ENCODE measurements at places on chromosomes 4 and X. TPM values are rescaled to one million over a fixed set of nuclear protein-coding genes. Genes with fewer than 3 reads are reported as not detected.

Gene UGT2B28
- total RNA-seq: not detected

Gene MAGEB2
- not detected for total RNA-seq

Gene S100P
- 84.6 TPM for total RNA-seq

Gene SUPT20HL2
- not detected for total RNA-seq

Gene TMEM271
- total RNA-seq: not detected

Gene NUDT11
- total RNA-seq: 3.0 TPM

Gene SERTM2
- 0.05 TPM for total RNA-seq

Gene CPZ
- total RNA-seq: not detected

Gene FHDC1
- 0.14 TPM for total RNA-seq

Gene UGT2B10
- total RNA-seq: not detected

Gene EVC2
- 2.2 TPM for total RNA-seq

Gene NOX1
- total RNA-seq: not detected

Gene GAGE2A
- total RNA-seq: not detected

Gene ARSJ
- total RNA-seq: not detected

Gene HTN3
- total RNA-seq: not detected

Gene OTC
- total RNA-seq: not detected

- DNase-seq: no peak
Measured at GRCh38 chrX:7480721-7481120, 332.8 kb upstream of the PUDP start.

DNA sequence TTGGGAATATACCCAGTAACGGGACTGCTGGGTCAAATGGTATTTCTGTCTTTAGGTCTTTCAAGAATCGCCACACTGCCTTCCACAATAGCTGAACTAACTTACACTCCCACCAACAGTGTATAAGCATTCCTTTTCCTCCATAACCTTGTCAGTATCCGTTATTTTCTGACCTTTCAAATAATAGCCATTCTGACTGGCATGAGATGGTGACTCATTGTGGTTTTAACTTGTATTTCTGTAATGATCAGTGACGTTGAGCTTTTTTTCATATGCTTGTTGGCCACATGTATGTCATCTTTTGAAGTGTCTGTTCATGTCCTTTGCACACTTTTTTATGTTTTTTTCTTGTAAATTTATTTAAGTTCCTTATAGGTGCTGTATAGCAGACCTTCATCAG is 81.2 kb downstream of the ADAM29 start:
- DNase-seq: no peak

DNA sequence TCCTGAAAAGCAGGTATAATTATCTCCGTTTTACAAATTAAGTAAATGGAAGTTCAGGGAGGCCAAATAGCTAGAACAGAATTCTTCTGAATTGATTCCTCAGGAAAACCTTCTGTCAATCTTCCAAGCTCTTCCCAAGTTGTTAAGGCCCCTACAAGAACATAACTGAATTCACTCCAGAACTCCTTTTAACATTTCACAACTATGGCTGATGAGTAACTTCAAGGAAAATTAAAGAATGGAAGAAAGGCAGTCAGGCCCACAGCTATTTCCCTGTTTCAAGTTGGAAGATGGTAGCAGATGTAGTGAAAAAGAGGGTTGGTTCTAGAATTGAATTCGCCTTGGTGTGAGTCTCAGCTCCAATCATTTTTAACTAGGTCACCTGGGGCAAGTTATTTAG is 15.9 kb downstream of the SETD7 start:
- no peak for DNase-seq

DNA sequence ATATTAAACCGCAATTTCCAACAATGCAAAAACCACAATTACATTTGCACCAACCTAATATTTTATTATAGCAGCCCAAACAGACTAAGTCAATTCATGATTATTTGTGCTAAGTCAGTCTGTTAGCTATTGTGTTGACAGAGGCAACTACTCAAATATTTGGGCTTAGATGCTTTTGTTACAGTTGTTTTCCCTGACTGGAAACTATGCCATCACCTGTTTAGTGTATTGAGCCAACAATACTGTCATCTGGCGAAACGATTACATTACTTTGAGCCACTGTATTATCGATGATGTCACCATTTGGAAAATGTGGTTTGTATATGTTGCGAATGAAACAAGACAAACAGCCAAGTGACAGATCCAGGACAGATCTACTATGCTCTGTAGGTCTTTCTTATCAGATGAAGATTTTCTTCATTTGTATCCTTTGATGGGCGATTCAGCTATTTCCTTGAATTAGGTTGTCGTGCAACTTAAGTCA is 38.7 kb upstream of the INTS6L start:
- DNase-seq: no peak

DNA sequence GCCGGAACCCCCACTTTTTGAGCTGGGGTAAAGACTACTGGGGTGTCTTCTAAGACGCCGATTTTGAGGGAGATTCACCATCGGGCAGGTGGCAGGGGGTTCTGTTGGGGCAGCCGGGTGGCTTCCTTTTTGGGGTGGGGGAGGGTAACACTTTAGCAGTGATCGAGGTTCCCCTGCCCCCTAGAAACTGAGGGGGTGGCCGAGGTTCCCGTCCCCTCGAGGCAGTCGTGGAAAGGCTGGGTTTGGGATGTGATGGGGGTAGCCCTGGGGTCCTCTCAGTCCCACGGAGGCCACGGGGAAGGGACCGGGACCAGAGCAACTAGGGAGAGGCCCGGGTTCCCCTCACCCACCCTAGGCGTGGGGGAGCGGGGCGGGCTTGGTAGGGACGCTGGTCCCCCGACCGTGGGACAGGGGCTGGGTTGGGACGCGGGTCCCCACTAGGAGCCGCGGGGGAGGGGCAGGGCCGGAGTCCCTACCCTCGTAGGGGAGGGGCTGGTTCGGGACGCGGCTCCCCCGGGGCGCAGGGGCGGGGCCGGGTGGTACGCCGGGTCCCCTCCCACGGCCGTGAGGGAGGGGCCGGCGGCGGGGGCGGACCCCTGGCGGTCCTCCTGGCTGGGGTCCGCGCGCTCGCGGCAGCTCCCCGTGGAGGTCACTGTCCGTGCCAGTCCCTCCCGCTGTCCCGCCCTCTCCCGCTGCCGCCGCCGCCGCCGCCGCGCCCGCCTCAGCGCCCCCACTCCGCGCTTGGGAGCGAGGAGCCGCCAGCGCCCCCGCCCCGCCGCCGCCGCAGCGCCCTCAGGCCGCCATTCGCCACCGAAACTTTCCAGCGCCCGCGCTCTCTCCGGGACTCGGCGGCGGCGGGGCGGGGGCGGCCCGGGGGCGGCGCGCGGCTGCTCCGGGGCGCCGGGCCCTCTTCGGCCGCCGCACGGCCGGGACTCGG is at the start of gene TBL1X:
TBL1X (plus strand) TSS at position 624 of the 937 bp plus-strand sequence. CDS start 188,529 bp downstream, outside the sequence.
- DNase-seq: peak; percentile 77

GRCh38 chr4:80407246-80407645 is 71.7 kb downstream of the CFAP299 start:
- no peak for DNase-seq

- no peak for DNase-seq
Measured at GRCh38 chr4:176549161-176549865, 229.5 kb downstream of the SPCS3 start.

- no peak for DNase-seq
Measured at GRCh38 chr4:183637461-183637860, 21.5 kb downstream of the RWDD4 start.

- no peak for DNase-seq
Measured at GRCh38 chr4:114734594-114734993, 136.0 kb downstream of the UGT8 start.

GRCh38 chrX:119206203-119206602 is 29.9 kb upstream of the PGRMC1 start:
- DNase-seq: no peak

GRCh38 chr4:20752641-20753040 is 52.4 kb downstream of the PACRGL start:
- no peak for DNase-seq

- DNase-seq: no peak
Measured at GRCh38 chrX:19513383-19513782, 1.9 kb downstream of the MAP3K15 start.

GRCh38 chrX:68428431-68428830 is 4.9 kb downstream of the OPHN1 start:
- no peak for DNase-seq

GRCh38 chr4:2357821-2358745 is 60.4 kb downstream of the ZFYVE28 start:
- DNase-seq: no peak

- DNase-seq: no peak
Measured at GRCh38 chr4:53587135-53587534, 4.2 kb downstream of the LNX1 start.

DNA sequence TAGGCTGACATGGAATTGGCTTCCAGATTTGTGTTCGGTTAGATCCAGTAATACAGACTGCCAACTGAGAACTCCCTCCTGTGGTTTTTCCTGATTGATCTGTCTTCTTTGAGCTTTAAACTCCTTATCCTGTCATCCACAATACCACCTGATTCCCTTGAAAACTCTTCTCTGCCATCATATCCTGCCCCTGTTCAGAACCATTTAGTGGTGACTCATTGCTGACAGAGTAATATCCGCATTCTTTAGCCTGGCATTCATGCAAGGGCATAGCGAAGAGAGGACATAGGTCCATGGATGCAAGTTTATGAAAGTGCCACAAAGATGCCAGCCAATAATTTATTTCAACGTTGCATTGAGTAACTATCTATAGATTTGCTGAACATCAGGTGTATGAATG is 76.6 kb downstream of the ITIH6 start:
- DNase-seq: no peak

- DNase-seq: no peak
Measured at GRCh38 chr4:23040539-23040938, 347.8 kb downstream of the GBA3 start.

- DNase-seq: no peak
Measured at GRCh38 chrX:107482046-107482445, 32.6 kb downstream of the FRMPD3 start.

- DNase-seq: no peak
Measured at GRCh38 chrX:75226280-75226679, 47.6 kb upstream of the UPRT start.

DNA sequence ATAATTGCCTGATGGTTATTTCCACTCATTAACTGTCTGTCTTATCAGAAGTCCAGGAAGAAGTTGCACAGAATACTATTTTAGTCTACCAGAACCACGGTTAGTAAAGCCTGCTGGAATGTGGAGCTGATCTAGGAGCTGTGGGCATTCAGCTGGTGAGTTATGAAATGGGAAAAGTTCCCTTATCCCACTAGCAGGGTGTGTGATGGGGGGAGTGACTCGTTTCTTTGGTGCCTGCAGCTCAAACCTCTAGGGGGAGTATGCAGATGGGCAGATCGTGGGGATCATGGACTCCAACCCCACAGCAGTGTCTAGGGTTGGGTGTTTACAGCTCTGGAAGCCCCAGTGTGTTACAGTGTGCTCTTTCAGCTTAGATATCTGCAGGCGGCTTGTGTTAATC is 305.7 kb upstream of the BOD1L1 start:
- no peak for DNase-seq

DNA sequence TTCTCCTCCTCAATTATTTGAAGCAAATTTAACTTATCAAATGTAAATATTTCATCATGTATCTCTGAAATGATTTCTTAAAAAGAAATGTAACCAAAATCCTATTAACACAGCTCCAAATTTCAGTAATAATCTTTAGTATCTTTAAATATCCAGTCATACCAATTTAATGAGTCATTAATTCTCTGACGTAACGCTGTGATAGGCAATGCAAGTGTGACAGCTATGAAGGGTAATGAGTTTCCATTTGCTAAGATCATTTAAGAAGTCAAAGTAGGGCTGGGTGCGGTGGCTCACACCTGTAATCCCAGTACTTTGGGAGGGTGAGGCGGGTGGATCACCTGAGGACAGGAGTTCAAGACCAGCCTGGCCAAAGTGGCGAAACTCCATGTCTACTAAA is 15.6 kb downstream of the RPS3A start:
- DNase-seq: no peak

DNA sequence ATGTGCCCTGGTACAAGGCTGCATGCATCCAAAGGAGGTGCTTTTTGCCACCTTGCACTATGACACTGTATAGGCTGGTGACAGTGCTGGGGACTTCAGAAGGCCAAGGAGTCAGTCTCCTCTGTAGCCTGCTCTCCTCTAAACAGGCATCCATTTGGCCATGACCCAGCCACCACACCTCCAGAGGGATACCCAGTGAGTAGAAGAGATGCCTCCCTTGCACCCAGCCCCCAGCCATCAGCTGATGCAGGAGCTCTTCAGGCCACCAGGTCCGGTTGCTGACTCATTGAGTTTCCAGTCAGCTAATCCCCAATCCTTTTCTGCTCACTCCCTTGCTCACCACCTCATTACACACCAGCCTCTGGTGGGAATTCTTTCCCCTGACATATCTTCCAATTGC is 99.8 kb downstream of the PJA1 start:
- no peak for DNase-seq

DNA sequence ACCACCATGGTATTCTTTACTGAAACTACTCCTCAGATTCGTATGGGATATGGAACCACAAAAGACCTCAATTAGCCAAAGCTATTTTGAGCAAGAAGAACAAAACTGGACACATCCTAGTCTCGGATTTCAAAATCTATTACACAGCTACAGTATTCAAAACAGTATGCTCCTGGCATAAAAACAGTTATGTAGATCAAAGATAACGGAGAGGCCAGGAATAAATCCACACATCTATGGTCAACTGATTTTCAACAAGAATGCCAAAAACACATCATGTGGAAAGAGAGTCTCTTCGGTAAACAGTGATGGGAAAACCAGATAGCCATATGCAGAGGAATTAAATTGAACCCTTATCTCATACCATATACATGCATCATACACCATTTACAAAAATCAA is 155.3 kb downstream of the SPCS3 start:
- DNase-seq: no peak

DNA sequence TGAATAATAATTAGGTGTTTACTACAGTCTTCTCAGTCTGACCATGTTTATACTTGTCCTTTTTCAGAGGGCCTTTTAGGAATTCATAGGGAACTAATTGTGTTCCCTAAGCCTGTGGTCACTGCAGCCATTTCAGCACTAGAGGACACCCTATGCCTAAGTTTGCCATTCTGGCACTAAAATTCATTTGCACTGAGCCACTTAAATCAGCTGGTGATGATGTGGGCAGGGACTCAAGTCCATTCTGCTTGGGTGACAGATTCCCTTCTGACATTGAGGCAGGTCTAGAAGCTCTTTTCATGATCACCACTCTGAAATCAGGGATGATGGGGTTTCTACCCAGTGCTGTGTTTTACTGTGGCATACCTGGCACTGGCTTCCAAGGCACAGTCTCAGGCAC is 1178.9 kb upstream of the DIAPH2 start:
- no peak for DNase-seq

DNA sequence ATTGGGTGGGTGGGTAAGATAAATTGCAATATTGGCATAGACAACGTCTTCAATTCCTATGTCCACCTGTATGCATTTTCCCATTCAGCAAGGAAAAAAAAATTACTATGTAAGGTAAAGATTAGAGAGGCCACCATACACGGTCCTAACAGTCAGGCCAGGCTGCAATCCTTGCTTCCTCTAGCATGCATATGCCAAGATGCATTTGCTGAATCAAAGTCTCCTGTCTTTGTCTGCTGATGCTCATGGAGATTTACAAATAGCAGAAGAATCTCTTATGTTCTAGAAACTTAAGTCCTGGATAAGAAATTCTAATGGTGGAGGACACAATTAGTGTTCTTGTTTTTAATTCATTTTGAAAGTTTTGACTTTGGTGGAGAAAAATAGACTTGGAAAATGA is 206.8 kb downstream of the PDGFC start:
- no peak for DNase-seq
